Inflammatory macrophage (primary cell): ENCODE measurements at places on chromosomes 7 and 10.

DNA sequence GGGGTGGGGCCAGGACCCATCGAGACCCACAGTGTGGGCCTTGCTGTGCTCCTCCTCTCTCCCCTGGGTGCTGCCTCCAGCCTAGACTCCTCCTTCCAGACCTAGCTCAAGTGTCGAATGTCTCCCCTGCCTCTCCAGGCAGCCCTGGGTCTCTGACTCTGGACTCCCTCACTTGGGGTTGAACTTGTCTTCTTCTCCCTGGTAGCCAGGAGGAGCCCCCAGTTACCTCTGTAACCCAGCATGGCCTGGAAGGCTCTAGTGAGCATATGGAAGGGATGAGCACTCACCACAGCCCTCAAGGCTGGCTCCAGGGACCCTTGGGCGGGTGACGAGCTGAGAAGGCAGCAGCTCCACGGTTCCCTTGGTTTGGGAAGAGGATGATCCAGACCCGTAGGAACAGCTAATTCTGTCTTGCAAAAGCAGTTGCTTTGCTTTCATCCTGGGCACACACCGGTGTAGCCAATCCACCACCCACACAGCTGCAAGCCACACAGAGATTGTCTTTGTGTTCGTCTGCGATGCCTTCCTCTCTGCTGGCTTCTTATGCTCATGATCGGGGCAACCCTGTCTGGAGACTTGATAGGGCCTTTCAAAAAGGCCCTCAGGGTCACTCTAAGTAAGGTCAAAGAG, 52.3 kb upstream of the ANTXRL start:
- DNase-seq: no peak

DNA sequence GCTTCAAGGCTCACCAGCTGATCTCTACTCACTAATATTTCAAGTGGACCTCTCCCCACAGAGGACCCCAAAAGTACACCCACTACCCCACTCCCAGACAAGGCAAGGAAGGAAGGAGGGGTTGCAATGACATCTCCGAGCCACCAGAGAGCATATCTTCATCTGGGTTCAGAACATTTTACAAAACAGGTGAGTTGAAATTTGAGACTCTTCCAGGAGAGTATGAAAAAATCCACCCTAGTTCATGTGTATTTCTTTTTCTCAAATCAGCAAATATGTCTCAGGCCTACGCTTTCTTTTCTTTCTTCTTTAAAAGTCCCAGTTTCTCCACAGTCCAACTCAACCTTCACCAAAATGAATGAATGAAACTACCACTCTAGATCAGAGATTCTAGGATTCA, 61.9 kb downstream of the SGMS1 start:
- no peak for DNase-seq

DNA sequence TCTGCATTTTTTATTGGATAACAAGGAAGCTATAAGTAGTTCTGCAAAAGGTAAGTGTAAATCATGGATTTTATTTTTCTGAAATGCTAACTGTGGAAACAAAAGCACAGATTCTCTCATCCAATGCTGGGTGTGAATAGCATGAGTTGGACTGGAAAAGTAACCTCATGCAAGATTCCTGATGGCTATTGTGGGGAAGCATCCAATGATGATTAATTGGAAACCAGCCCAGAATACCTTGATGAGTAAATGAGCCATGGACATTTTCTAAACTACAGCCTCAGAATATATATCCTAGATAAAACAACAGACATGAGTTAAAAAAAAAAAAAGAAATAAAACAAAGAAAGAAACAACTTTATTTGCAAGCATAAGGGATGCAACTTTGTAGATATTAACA, 934.6 kb downstream of the CCSER2 start:
- DNase-seq: no peak

DNA sequence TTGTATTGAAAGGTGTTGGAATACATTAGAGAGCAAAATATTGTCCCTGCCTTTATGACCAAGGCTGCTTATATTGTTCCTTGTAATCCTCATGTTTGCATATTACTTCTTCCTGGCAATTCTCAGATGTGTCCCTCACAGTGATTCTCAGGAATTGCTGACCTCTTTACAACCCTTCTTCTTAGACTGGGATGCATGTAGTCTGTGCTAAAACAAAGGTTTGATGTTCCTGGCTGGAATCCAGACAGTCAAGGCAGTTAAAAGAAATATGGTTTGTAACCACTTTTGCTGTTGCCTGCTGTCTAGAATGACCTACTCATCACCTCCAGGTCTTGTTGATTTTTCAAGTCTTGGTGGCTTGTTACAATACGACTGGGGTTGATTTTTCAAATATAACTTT, 367.6 kb downstream of the HGF start:
- DNase-seq: no peak

- DNase-seq: no peak
Observed at GRCh38 chr7:126755381-126755780, 497.4 kb downstream of the GRM8 start.

- peak; percentile 15 for DNase-seq
Observed at GRCh38 chr7:77651575-77652162, 44.6 kb upstream of the RSBN1L start.

- no peak for DNase-seq
Observed at GRCh38 chr7:75992083-75992755, 2.2 kb downstream of the TMEM120A start.

DNA sequence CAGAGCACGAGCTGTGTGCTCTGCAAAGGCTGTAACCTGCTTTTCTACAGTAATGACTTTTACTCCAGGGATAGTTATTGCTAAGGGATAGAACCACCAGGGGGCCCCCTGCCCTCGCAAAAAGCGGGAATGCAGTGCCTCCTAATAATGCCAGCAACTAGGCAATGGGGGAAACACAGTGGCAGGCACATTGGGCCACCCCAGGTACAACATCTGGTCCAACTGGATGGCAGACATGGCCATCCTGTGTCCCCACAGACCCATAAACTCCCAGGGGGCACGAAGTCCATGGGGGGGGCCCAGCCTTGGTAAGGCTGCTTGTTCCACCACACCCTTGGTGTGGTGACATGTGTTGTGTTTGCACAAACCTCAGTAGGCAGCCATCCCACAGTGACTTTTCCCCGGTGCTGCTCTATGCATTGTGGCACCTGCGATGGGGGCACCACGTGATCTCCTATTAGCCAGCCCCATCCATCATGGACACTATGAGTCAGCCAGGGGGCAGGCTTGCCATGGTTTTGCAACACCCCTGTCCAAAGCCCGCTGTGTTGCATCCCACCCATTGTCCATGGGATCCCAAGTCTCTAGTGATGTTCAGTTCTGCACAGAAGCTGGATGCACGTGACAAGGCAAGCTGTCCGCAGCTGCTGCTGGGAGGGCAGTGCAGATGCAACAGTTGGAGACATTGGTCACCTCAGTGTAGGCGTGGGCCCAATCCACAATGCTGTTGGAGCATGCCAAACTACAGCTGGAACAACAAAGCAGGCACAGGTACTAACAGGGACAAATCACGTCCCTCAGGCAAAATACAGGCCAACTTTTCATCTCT, 84.0 kb downstream of the ANLN start:
- peak; percentile 19 for DNase-seq

GRCh38 chr7:90618876-90619275, 22.8 kb downstream of the CDK14 start:
- DNase-seq: no peak

DNA sequence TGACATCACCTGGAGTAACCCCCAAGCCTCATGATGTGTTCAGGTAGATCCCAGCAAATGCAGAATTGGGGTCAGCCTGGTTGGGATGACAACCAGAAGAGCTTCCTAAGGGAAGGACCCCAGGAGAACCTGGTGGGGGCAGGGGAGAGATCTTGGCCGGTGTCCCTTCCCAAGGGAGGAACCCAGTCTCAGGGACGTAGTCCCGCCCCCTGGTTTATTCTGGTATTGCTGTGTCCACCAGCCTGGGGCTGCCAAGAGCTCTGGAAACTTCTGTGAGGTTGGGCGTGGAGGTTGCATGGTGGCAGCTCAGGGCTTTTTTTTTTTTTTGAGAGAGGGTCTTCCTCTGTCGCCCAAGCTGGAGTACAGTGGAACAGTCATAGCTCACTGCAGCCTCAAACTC, 19.4 kb downstream of the GTF2IRD1 start:
- DNase-seq: no peak

- no peak for DNase-seq
Observed at GRCh38 chr7:14583518-14583917, 319.0 kb downstream of the DGKB start.

- DNase-seq: no peak
Observed at GRCh38 chr10:62992145-62992721, 140.9 kb upstream of the NRBF2 start.

DNA sequence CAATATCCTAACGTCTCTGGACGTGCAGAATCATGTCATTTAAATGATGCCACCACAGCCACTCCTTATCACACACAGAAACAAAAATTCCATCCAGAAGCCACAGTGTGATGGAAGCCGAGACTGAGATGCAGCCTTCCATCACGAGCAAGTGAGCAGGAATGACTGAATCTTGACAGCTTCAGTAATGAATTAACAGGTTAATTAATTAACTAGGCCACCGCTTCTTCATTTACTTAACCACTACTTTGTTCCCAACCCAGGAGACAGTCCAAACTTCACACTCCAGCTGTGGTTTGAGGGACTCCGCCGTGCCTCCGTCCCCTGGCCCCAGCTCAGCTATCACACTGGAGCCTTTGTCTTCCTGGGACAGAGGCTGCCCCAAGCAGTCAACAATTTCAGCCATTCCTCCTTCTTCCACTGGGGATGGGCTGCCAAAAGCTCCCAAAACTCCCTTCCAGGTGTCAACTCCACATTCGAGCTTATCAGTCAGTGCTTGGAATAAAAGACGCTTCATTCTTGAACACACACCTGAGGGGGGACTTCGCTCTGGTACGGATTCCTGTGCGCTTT, 65.9 kb downstream of the FGFR2 start:
- no peak for DNase-seq

- peak; percentile 32 for DNase-seq
Observed at GRCh38 chr10:88157981-88158465, 294.6 kb downstream of the PTEN start.

DNA sequence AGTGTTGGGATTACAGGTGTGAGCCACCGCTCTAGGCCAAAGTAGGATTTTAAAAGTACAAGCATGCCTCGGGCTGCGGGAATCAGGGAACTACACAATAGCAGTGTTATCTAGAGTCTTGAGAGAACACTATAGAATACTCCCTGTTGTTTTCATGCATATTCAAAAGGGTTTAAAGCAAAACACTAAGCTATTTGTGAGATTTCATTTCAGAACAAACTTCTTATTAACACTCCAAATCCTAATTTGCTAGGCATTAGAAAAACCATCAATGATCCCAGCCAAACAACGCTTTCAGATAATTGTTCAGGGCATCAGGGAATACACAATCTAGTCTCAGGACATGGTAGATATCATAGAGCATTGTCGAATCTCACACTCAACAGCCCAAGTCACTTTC, 13.9 kb downstream of the DENND11 start:
- no peak for DNase-seq

DNA sequence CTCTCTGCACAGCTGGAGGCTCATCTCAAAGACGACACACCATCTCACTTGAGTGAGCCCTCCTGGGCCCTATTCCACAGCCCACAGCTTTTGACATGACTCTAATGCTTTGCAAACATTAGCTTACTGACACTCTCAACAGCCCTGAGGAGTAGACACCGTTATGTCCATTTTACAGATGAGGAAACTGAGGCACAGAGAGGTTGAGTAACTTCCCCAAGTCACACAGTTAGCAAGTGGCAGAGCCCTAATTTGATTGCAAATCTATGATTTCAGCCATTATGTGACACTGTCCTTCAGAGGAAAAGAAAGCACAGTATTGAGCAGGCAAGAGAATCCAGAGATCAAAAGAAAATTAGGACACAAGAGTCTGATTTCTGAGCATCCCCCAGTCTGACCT, 16.0 kb downstream of the SLC25A13 start:
- no peak for DNase-seq

DNA sequence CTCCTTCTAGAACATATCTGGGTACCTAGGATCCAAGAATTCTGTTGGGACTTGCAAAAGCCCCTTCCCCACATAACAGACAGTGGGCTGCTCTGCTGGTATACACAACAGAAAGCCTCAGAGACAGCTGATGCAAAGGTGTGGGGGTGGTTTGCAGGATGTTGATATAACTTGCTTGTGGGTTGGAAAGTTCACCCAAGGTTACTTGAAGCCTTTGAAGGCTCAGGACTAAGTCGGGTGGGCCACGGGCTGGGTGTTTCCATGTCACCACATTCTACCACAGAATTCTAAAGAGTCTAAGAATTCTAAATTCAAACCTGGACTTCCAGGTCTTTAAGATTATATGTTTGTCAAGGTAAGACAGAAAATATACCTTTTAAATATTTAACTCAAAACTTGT, 7.4 kb upstream of the NRCAM start:
- no peak for DNase-seq

DNA sequence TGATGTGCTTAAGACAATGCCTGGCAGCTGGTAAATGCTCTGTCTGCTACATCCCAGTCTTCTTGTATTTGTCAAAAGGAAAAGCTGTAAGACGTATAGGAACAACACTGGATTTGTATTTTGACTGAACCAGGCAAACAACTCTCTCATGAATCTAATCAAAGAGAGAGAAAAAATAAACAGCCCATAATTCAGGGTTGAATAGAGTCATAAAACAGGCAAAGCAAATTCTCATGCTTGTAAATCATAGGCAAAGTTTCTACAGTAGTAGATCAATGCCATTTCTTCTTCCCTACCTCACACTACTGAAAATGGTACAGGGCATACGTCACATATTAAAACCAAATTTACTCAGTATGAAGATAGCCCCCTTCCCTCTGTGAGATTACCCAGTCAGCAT, 166.3 kb downstream of the SKIDA1 start:
- DNase-seq: no peak
